ENCODE measurements at places on chromosomes 2 and 18.

GRCh38 chr2:55204536-55204935 is 27.6 kb downstream of the CLHC1 start:
- no peak for DNase-seq

- no peak for DNase-seq
These were observed 39.2 kb upstream of the LOXHD1 start for GRCh38 chr18:46696268-46696667.

DNA sequence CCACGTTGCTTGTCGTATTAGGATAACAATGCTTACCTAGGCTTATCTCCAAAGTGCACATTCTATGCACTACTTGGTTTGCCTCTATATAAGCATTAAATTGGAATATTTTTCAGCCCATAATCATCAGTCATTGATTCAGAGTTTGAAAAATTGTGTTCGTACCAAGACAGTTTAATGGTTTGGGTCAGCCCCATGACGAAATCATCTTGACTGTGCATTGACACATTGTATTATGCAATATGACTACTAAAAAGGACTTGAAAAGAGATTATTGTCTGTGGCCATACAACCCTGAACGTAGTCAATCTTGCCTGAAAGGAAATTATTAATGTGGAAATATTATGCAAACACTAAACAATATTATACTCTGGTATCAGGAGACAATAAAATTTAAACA is 141.3 kb downstream of the EML6 start:
- no peak for DNase-seq

GRCh38 chr2:15412779-15413178 is 148.4 kb downstream of the NBAS start:
- no peak for DNase-seq

DNA sequence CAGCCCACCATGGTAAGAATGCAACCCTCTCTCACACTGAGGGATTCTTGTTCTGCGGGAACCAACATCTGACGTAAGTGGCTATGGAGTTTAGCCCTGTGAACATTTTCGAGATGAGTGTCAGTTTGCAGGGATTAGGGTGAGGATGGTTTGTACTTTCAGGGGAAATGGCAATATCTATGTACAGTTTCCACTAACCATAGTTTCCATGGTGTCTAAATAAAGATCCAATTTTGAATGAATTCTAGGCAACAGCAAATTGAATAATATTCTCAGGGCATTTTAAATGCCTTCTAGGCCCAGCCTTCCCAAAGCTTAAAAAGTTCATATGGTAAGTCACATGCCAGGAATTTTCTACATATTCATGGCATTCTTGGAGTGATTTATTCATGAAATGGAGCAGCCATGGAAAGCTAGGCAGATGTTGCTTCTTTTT is 105.4 kb upstream of the MMADHC start:
- DNase-seq = no peak

DNA sequence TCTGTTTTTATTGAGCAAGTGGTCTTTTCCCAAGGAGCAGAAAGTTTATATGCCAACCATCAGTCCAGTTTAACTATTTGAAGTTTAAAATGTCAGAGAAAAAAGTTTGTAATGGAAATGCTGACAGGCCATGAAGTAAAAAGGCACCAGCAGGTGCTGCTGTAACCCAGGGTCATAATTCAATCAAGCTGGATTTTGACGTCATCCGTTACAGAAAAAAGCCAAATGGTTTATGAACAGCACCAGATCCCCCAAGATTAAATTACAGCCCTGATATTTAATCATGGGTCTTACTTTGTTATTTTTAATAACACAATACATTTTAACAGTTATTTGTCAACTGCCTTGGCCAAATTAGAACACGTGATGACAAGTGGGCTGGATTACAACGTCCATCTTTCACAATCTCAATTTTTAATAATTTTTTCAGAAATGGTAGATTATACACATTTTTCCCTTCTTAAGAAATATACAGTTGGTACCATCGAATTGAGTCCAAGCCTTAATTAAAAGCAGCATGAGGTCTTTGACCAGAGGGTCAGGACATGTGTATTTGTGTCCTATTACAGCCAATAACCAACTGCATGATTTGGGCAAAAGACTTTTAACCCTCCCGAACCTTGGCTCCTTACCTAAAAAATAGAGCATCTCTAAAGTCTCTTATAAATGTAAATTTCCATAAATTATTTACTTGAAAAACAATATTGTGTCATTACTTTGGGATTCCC is 10.0 kb downstream of the TCF4 start:
- DNase-seq = no peak

DNA sequence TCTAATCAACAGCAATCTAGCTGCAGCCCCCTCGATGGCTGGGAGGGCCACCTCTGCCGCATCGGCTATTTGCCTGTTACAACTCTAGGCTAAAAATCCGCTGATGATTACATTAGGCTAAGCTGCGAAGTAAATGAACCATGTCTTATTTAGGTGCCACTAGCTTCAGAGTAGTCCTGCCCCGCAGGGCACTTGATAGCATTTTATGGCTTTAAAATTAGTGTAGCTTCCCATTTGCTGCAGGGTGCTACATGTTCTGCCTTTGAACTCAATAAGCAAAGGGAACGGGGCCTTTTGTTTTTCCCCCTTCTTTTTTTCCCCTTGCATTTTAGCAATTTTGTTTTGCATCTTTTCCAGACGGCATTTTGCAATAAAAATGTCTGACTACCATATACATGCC is 270.2 kb downstream of the GBX2 start:
- no peak for DNase-seq

- no peak for DNase-seq
These were observed 60.8 kb downstream of the LIMS1 start for GRCh38 chr2:108594982-108595464.

DNA sequence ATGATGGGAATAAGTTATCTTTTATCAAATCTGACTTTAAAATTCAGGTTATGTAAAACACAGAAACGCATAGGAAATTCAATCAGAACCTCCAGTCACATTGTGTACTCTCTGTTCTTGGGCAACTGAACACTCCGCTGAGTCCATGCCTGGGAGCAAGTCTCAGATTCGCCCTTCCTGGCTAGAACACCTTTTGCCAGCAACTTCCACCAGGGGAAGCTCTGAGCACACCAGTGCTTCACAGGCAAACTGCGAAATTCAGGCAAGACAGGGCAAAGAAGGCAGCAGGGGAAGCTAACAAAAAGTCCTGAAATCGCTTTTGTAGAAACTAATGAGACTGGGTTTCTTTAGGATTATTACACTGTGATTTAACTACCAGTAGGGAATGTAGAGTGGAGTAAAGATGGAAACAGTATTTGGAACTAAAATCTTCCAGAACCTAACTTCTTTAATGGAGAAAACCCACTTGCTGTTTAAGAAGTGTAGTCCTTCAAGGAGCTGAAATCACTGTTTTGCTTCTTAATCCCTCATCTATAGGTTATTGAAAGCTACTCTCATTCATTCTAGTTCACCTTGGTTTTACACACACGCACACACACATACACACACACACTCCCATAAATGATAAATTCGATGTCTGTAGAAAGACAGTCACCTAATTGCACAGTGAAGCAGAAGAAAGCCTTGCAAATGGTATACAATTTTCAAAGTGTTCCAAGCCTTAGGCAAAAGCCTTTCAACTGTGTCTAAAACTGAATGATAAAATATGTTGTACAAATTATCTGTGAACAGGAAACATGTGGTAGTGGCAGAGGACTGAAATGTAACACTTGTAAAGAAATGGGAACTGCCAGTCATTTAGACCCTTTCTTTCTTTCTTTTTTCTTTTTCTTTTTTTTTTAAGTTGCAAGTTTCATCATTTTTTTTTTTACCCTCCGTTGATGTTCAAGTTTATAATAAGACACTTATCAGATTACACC is 214.5 kb downstream of the TMEM182 start:
- peak; percentile 27 for DNase-seq

- no peak for DNase-seq
These were observed 150.6 kb upstream of the COPS8 start for GRCh38 chr2:236935083-236935482.

DNA sequence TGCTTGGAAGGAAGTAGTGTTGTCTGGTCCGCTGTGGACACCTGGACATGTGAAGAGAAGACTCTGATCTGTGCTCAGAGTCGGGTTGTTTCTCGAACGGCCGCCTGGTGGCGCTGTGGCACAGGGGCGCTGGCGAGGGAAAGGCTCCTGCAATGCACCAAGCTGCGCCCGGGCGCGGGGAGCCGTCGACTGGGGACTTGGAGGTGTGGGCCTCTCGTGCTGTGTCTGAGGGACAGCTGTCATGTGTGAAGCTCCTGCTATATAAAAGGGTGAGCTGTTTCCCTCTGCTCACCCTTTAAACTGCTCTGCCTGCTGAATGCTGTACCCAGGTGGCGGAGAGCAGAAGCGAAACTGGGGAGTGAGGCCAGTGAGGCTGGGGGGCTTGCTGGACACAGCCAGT is 44.0 kb downstream of the GNAL start:
- DNase-seq = peak; percentile 65

DNA sequence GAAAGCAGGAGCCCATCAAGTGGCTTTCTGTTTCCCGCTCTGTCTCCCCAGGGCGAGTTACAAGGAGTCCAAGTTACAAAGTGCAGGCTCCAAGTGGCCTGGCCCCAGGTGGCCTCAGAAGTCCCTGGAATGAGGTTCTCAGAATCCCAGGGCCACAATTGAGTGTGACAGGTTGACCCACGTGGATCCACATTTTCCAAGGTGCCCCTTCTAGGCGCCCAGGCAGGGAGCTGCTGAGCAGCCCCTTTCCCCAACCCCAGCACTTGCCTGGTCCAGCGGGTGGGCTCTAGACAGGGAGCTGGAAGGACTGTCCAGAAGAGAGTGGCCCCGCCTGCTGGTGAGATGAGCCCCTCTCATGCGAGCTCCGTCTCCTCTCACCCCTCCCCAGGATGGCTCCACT is 253.4 kb downstream of the CYP26B1 start:
- no peak for DNase-seq

DNA sequence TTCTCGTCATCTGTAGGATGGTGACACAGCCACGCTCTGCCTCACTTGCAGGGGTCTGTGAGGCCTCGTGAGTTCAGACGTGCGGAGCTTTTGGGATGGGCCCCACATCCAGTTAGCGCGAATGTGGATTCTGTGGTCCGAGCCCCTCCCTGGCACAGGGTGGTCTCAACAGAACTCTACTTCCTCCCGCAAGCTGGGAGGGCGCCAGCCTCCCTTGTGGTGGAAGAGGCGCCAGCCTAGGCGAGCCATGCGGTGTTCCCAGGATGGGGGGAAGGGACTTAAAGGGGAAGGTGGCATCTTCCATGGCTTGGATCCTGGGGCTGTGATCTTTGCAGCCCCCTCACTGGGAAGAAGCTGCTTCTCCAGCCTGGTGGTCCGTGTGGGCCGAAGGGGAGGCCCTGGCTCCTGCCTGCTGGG is 1.4 kb downstream of the SNORC start:
- DNase-seq = no peak

GRCh38 chr2:226409134-226409533 is 390.5 kb downstream of the IRS1 start:
- DNase-seq = no peak

DNA sequence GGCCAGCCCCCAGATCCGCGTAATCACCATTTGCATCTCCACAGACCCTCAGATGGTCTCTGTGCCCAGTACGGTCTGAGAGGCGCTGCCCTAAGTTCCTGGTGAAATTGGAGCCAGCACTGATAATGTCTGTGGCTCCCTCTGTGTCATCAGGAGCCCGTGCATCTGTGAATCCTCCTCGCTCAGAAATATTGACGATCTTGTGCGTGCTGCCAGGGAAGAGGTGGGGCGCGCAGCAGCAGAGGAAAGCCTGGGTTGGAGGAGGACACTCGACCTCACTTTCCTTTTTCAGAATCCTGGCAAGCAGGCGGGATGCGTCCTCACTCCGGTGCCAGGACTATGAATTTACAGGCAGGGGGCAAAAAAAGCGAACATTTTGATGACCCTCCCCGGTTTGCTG is 686.1 kb upstream of the SALL3 start:
- DNase-seq = no peak

DNA sequence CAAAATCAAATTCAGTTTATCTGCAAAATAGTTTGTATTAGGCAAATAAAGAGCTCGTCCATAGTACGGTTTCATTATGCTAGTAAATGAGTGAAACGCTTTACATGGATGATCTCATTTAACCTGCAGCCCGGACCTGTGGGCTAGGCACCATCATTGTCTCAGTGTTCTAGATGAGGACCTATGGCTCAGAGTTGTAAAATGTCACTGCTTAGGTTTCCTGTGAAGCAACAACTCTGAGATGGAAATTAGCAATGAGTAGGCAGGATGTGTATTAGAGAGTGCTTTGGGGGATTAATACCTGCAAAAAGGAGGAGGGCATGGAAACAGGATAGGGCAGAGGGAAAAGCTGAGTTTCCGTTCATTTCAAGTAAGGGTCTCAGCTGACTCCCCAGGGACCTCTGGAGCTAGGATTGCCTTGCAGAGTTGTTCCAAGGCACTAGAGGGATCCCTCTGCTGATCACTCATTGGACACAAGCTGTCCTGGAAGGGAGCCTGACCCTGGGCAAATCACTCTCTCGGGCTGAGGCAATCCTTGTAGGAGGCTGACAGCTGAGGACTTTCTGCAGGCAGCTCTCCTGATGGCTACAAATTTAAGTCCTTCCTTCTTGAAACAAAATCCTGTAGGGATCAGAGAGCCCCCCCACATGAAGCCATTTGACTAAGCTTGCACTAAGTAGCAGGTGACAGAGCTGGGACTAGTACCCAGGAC is 58.8 kb upstream of the SIX2 start:
- no peak for DNase-seq

- DNase-seq = no peak
These were observed 130.8 kb downstream of the NCKAP5 start for GRCh38 chr2:133437492-133437891.

DNA sequence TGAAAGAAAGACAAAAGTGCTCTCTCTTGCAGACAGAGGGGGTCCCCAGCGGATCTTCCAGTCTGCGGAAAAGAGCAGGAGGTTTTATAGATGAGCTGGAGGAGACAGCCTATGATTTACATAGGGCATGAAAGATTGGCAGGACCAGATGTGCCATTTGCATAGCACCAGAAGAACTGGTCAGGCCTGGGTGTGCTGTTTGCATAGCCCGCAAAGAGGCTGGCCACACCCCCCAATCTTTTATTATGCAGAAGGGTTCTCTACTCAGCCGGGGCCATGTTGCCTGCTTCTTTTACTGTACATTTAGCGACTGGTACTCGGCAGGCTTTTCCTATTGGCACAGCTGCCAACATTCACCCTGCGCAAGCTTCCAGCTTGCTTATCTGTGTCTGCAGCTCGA is 317.6 kb downstream of the GALR1 start:
- DNase-seq = no peak

GRCh38 chr2:212843409-212844199 is 305.0 kb upstream of the ERBB4 start:
- no peak for DNase-seq

- DNase-seq = no peak
These were observed 53.0 kb downstream of the REEP1 start for GRCh38 chr2:86284401-86284841.

DNA sequence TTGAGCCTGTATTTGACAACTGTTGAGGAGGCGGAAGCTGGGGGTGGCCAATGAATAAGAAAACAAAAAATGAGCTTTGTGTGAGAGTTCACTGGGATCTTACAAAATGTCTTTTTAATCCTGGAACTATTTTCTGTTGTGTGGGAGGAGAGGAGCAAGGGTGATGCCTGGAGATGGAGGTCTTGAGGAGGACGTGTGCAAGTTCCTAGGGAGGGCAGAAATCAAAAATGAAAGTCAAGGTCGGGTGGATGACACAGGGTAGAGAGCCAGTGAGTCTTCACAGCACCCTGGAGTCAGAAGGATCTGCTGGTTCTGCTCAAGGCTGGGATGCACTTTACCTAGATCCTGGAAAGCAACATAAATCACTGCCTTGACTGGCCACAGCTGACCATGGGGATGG is 180.3 kb upstream of the PKDCC start:
- no peak for DNase-seq

- no peak for DNase-seq
These were observed 29.2 kb upstream of the CDH7 start for GRCh38 chr18:65721619-65722018.

- DNase-seq = no peak
These were observed 396.3 kb downstream of the IRS1 start for GRCh38 chr2:226403369-226403768.

All from NCI-H1105 (cell line).